RPMI8226 (cell line): ENCODE measurements at places on chromosomes 1 and 21.

GRCh38 chr21:41611966-41612606 lies 104.1 kb upstream of the TMPRSS2 start:
- DNase-seq = peak; percentile 90

- no peak for DNase-seq
Observed at GRCh38 chr1:58084266-58084665, 462.3 kb downstream of the OMA1 start.

DNA sequence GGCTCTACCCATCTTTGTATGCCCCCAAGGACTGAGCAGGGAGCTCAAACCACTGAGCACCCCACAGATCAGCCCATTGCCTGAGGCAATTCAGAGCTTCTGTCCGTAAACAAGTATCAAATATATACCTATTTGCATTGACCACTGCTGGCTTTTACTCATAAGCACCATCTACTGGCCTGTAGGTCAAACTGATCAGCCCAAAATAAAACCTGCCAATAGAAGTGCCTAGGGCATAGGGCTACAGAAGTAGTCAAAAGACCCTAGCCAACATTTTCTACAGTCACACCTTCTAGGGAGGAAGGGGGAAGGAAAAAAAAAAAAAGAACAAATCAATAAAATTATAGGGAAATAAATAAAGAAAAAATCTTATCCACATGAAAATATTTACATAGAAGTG lies 5.3 kb upstream of the LCE3D start:
- peak; percentile 5 for DNase-seq

- DNase-seq = no peak
Observed at GRCh38 chr1:26293911-26294463, 12.4 kb downstream of the UBXN11 start.

DNA sequence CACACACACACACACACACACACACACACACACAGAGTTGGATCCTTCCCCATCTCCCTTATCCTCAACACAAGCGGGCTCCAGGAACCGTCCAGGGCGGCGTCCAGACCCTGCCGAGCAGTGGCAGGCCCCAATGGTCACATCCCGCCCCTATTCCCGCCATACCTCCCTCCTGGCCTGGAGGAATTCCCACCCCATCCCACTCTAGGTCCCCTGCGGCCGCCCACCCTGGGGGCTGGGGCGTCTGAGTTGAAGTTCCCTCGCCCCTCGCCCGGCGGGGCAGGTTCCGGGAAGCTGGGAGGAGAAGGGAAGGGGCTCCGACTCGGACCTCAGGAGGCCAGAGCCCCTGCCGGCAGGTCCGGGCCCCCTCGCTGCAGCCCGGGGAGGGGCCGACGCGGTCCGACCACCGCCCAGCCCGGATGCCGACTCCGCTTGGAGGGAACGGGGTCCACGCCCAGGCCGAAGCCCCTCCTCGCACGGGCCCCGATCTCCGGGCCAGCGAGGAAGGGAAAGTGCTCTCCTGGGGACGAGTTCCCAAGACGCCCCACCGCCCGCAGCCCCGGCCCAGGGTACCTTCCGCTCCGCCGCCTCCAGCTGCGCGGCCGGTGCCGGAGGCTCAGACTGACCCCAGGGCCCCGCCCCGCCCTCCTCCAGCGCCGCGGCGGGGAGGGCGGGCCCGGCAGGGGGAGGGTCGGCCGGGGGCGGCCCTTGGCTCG lies at the start of gene RHOC:
Gene RHOC, minus strand, starts transcription at position 623 of the 716 bp plus-strand sequence. CDS start 3,328 bp downstream, outside the sequence.
- peak; percentile 65 for DNase-seq

DNA sequence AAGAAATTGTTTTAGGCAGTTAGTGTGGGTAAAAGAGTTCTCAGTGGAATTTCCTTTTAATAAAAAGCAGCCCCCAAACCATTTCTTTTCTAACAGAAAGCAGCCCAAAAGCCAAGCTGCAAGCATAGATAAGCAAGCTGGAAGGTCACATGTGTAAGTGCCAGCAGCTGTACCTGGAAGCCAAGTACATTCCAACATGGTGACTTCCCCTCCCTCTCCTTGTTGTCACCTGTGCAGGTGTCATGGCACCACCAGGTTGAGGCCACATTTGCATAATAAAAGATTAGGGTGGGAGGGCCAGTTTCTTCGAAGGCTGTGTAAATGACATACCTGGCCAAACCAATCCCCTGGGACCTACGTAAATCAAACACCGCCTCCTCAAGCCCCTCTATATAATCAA lies 240.3 kb upstream of the RAB4A start:
- no peak for DNase-seq

DNA sequence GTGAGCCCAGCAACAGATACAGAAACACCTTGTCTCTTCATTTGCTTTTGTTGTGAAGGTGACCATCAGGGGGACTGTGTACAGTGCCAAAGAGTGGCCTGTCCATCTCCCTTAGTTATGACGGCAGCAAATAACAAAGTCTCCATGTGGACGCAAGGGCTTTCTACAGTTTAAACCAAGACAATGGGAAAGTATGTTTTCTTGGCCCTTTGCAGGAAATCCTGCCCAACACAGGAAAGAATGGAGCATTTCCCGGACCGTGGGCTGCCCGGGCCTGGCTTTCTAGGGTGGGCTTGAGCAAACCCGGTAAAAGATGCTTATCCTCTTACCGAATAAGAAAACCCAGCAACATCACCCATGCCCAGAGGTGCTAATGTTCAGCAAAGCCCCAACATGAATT lies 87.3 kb downstream of the ZBTB18 start:
- no peak for DNase-seq

GRCh38 chr1:6984986-6985385 lies 199.7 kb downstream of the CAMTA1 start:
- DNase-seq = no peak

DNA sequence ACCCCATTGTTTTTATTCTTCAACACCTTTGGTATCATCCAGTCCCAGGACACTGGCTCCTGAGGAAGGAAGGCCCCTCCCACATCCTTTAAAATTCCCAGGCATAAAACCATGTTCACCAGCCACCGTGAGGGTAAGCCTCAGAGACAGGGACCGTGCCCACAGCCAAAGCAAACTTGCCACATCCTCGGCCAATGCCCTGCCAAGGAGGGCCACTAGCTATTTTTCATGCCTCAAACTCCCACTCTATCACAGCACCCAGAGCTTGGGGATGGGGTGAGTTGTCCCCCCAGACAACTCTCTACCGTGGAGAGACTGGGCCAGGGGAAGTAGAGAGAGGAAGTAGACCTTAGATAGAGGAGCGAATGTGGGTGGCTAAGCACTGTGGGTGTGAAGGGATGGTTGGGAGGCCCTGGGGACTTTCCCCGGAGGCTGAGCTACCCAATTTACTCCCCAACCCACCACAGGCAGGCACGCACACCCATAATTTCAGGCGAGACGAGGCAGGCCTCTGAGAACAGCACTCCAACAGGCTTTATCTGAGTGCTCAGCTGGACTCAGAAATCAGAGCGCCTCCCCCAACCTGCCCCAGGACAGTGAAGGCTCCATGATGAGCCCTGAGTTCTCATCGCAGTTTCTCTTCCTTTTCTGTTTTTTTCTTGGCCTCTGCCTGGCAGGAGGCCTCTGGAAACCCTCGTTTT lies 15.9 kb upstream of the BTG2 start:
- peak; percentile 94 for DNase-seq

- no peak for DNase-seq
Observed at GRCh38 chr1:167022384-167022783, 33.3 kb downstream of the MAEL start.

DNA sequence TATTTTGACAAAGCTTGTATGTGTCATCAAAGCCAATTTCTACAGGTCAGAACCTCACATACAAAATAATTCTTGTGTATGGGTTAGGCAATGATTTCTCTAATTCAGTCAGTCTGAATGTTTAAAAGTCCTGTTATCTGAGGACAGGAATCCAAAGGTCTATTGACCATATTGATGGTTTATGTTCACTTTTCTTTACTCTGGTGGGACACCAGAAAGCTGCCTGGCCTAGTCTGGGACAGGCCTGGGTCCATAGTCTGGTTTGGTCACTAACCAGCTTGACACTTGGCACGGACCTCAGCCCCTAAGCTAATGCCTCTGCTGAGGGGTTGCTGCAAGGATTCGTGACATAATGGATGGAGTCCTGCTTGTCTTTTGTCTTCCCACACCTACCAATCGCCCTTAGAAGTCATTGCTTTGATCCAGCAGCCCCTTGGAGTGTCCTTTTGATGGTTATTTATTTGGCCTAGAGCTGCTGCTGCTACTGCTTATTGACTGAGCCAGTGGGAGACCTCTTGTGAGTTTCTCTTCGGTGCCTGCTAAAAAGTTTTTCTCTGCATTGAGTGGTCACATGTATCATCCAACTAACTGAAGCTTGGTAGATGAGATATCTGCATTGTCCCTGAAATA lies 15.7 kb downstream of the IFNAR2 start:
- DNase-seq = no peak

GRCh38 chr1:19313636-19313959 lies 1.5 kb downstream of the SLC66A1 start:
- no peak for DNase-seq

GRCh38 chr1:95118067-95118499 lies 928 bp downstream of the TLCD4 start:
- peak; percentile 3 for DNase-seq

- no peak for DNase-seq
Observed at GRCh38 chr1:66140072-66140471, 347.4 kb downstream of the PDE4B start.

- no peak for DNase-seq
Observed at GRCh38 chr1:114503916-114504422, 7.0 kb downstream of the TRIM33 start.

DNA sequence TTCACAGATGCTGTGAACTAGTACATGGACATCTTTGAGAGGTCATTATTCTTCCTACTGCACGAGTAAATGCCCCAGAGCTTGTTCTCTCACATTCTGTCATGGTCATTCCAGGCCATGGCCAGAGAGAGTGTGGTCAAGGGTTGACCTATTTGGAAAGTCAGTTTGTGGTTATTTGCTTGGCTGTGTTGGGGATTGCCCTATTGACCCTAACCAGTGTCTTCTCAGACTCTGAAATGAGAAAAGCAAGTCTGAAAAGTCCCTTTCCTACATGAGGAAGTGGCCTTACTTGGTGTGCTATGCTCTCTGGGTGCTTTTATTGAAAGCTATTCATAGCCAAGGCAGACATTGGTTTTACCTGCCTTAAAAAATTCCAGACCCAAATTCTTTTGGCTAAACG lies 26.6 kb downstream of the CLIC6 start:
- DNase-seq = no peak

GRCh38 chr1:160400223-160400645 lies at the start of gene VANGL2:
Gene VANGL2 (plus strand): TSS chr1:160400564. CDS start chr1:160415838, 15,274 bp downstream.
- no peak for DNase-seq

DNA sequence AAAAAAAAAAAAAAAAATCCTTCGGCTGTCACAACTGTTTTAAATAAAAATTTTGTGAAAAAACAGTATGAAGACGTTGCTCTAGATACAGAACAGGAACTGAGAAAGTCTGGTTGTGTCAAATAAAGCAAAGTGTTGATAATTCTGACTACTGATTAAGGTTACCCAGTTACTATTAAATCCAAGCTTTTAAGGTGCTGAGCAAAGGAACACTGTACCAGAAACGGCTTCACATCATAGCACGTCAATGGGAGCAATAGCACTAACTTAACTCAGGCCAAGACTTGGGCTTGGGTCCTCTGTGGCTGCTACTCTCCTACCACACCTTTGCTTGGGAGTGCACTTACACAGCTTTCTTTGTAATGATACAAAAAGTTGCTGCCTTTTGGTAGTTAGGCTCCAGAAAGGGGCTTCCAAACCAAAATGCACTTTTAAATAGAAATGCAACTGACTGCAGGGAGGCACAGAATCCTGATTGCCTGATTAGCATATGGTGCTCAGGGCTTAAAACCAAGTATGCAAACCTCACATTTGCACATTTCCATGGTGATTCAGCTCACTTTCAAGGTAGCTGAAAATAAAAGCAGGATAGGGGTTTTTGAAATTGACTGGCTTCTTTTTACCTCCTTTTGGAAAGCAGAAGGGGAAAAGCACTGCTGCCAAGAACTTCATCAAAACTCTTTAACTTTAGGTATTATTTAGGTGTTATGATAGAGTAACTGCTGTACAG lies 6.3 kb downstream of the MCL1 start:
- no peak for DNase-seq

DNA sequence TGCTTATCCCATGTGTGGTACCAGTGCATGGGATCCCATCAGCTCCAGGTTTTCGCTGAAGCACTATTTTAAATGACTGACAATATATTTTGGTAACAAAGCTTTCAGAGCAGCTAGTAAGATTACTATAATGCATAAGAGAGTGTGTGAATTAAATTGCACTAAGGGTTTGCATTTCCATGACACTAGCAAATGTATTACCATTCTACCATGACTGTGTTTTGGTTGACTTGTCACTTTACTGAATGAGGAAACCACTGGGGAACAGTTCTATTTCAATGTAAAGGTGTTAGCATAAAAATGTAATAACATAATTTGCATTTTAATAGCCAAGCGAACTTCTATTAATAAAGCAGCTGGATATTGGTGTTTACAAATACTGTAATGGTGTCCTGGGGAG lies 31.7 kb upstream of the ERO1B start:
- DNase-seq = no peak

DNA sequence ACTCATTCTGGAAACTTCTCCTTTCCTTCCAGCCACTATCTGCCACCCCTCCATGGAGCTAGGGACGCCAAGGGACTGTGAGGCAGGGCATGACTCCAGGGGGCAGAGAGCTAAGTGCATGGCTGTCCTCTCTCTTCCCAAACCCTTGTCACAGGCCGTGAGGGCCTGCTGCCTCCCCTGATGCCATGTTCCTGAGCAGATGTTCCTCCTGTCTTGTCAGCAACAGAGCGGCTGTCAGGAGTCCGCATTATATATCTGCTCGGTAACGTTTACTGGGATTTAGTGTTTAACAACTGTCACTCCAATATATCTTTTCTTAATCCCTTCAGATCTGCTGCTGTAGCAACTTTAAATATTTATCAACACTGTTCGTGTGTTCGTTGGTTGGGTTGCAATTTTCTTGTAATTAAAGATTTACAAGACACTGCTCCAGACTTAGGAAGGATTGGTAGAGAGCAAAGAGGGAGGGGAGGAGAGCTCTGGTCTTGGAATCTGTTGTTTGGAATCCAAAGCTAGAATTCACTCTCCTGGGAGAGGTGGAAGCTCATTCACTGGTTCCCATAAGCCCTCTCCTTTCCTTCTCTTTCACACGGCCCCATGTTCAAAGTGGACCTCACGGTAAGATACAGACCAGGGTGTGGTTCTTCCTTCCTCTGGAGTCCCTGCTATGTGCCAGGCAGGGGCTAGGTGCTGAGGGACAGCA lies 76.2 kb downstream of the MDM4 start:
- no peak for DNase-seq

GRCh38 chr1:215219372-215219771 lies 136.8 kb downstream of the KCNK2 start:
- DNase-seq = no peak

DNA sequence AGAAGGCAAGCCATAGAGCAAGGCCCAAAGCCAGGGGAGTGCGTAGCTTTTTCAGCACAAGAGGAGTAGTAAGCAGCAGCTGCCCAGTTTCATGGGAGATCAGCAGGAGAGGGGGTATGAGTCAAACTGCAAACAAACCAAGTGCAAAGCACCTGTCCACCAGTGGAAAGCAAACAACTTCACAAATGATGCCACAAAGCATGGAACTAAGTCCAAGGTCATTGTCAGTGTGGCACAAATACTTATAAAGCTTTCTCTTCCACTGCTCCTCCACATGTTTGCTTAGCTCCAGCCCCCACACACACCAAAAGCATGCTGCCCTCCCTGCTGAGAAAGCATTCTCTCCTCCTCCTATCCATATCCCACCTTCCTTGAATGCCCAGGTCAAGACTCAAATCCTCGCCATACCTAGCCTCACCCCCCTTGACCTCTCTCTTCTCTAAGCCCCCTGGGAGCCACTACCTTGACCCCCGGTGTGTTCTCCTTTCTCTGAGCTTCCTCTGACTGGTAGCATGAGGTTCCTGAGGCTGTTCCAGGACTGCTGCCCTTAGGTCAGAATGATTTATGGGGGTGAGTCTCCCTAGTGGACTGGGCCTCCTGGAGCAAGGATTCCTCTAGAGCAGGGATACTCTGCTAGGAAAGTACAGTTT lies 70.4 kb downstream of the DMAP1 start:
- no peak for DNase-seq
